ENCODE measurements at places on chromosomes 5 and 9.

- no peak for DNase-seq
These were observed at the start of gene DMRTA1 for GRCh38 chr9:22446589-22446949. DMRTA1 (plus strand) TSS chr9:22446824; CDS start chr9:22447066, 242 bp downstream.

DNA sequence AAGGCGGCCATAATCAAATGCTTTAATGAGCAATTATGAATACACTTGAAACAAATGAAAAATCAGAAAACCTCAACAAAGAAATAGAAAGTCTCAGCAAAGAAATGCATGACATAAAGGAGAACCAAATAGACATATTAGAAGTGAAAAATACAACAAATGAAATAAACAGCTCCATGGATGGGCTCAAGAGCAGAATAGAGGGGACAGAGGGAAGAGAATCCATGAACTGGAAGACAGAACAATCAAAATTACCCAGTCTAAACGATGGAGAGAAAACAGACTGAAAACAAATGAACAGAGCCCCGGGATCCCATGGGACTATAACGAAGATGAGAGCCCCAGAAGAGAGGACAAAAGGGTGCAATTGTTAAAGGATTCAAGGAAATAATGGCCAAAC is 6.6 kb upstream of the WWC1 start:
- DNase-seq: no peak

DNA sequence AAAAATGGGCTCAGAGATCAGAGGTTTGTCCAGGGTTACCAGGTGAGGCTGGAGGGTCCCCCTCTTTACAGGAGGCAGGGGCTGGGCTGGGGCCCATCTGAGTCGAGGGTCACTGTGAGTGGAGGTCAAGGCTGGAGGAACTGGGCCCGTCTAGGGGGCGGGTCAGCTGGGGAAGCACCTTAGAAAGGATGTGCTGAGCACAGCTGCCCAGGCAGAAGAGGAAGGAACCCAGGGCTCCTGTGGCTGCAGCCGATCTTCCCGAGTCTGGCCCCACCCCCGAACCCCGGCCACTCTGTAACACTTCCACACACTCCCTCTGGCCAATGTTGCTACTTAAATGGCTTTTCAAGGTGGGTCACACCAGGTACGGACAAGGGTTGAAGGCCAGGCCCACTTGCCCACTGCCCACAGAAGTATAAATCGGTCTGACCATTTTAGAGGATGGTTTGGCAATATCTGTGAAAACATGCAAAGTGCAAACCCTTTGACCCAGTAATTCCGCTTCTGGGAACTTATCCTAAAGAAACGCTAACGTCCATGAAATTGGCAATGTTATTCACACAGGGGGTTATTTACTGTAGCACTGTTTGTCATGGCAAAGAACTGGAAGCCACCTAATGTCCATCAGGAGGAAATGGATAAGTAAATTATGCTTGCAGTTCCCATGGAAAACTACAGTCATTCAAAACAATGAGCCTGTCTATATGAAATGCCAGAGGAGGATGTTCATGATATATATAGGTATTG is 30.5 kb upstream of the EEIG1 start:
- no peak for DNase-seq

DNA sequence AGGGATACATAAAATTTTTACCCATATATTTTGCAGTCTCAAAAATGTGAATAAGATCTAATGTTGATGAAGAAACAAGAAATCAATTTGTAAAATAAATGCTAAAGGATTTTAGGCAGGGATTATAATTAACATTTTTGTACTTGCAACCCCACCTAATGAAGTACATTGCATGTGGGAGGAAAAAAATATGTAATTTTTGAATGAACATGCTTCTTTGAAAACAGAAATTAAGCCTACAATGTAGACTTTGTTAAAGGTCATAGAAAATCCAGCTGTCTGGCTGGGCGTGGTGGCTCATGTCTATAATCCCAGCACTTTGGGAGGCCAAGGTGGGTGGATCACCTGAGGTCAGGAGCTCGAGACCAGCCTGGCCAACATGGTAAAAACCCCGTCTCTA is 15.6 kb downstream of the SLC27A6 start:
- DNase-seq: no peak

GRCh38 chr5:113017881-113018635 is 41.5 kb downstream of the DCP2 start:
- DNase-seq: no peak

- no peak for DNase-seq
These were observed 134.7 kb downstream of the CDH6 start for GRCh38 chr5:31328040-31328733.

DNA sequence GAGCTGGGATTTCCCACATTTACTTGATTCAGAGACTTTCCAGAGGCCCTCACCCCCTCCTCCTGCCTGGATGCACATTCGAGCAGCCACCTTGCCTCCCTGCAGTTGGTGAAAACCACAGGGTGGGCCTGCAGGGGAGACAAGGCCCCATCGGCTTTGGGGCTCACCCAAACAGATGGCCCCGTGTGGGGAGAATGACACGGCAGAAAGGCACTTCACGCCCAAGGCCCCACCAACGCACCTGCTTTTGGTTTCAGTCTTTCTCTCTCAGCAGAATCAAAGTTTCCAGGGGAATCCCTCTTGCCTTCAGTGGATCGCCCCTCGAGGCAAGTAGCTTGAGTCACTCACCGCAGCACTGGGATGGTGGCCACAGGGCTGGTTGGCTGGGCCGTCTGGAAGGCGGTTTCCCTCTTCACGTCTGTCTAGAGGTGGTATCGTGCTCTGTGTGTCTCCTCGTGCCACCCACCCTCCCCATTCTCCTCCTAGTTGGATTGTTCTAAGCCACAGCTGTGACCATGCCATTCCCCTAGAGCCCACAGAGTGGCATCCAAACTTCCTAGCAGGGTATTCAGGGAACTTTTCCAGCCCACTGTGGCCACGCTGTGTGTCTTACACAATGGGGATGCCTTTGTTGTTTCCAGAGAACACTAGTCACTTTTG is 31.8 kb downstream of the SEC61B start:
- peak; percentile 50 for DNase-seq

DNA sequence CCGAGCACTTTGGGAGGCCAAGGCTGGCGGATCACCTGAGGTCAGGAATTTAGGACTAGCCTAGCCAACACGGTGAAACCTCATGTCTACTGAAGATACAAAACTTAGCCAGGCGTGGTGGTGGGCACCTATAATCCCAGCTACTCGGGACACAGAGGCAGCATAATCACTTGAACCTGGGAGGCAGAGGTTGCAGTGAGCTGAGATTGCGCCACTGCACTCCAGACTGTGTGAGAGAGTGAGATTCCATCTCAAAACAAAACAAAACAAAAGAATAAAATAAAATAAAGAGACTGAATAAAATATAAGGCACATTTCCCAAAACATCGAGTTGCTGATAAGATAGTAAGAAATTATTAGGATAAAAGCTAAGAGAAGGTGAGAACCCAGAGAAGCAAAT is 32.3 kb upstream of the GLDC start:
- no peak for DNase-seq

- DNase-seq: no peak
These were observed 480.1 kb upstream of the SMARCA2 start for GRCh38 chr9:1535051-1535450.

DNA sequence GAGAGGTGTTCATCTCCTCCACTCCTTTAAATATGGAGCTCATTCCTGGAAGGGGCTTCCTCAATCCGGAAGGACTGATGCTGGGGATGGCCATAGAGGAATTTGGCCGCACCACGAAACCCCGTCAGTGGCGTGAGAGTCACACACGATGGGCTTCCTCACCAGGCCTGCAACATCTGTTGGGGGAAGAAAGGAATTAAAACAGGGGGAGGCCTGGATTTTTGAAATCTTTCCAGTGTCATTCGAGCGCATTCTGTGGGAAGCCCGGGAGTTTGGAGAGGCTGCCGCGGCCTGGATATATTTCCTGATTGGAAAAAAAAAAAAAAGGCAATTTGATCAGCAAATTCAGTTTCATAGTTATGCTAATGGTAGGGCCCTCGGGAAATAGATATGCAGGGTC is 76.3 kb upstream of the ORM1 start:
- DNase-seq: no peak

DNA sequence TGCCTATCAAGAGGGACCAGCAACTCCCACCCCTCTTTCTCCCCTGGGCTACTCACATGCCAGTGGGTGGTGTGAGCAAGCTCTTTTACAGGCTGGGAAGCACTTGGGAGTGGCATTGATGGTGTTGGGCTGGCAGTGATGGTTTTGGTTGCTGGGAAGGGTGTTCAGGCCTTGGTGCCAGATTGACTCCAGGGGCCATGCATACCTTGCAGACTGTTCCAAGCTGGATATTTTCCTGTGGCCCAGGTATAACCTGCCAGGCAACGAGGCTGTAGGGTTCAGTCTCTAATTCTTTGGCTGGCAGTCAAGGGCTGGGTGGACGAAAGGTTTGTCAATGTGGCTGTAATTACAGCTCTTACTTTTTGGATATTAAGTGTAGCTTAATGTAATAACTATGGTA is 177.3 kb downstream of the MACROH2A1 start:
- DNase-seq: no peak

- no peak for DNase-seq
These were observed 51.0 kb upstream of the PSD2 start for GRCh38 chr5:139744471-139745131.

GRCh38 chr9:135126451-135127187 is 39.2 kb downstream of the OLFM1 start:
- no peak for DNase-seq

DNA sequence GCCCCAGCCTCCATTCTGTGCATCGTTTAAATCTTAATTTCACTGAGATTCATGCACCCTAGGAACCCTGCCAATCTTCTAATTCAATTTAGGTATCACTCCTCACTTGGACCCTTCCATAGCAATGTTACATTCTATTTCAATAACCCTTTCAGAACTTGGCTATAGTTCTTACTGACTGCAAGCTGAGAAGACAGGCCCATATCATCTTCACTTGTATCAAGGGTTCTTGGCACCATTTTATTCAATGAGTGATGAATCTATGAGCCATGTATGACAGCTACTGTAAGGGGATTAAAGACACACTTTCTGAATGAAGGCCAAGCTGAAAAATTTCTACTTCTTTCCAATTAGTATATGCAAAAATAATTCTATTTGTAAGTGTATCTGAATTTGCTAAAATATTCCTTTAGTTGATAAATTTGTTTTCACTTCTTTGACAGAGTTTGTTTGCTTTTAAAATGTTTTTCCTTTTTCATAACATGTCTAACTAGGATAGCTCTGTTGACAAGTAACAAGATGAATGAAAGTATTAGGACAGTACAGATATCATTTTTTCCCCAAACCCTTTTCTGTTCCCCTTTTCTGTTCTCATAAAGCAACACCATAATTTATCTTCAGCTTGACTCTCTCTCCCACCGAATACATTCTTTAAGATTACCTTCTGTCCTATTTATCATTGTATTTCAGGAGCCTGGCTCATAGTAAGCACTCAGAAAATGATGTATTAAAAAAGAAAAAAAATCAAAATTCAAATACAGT is 9.6 kb downstream of the ITGA2 start:
- no peak for DNase-seq

GRCh38 chr5:133241179-133242092 is 189.6 kb downstream of the HSPA4 start:
- DNase-seq: no peak

- DNase-seq: no peak
These were observed 180.8 kb downstream of the CARTPT start for GRCh38 chr5:71899865-71900342.

DNA sequence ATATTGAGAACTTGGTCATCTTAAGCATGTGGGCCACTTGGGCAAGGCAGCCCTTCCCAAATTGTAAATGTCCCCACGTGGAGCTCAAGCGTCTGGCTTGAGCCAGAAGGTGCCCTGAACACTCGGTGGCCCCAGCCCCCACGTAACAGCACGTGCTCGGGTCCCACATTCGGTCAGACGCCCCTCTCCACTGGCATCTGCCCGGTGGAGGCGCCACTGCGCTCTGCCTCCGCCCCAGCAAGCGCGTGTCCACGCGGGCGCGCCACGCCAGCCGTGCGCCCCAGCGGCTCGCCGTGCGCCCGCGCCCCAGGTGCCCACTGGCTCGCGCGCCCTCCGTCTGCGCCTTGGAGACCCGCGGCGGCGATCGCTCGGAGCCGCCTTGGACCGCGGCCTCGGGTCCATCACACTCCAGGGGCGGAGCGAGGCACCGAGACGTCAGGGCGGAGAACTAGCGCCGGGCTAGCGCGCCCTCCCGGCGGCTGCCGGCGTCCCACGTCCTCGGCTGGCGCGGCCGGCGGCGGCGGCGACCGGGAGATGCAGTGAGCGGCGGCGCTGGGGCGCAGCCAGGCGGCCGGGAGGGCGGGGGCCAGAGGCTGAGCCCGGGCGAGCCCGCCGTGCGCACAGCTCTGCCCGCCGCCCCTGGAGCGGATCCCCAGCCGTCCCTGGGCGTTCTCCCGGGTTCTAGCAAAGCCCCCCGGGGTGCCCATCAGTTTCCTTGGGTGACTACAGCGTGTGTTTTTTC is at the start of gene PALM2AKAP2:
PALM2AKAP2 (plus strand) TSS at position 488 of the 742 bp plus-strand sequence. CDS start 291 bp downstream, outside the sequence.
- no peak for DNase-seq

DNA sequence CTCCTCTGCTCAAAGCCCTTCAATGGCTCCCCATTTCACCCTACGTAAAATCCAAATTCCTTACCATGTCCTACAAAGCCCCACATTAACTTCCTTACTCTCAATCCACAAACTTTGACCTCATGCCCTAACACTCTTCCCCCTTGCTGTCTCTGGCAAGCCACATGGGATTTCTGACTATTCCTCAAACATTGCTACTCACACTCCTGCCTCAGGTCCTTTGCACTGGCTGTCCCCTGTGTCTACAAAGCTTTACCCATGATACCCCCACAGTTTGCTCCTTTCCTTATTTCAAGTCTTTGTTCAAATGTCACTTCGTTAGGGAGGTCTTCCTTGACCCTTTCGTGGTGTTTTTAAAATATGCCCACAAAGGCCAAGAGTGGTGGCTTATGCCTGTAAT is 40.4 kb upstream of the MATR3 start:
- DNase-seq: no peak

- no peak for DNase-seq
These were observed 73.1 kb downstream of the HSPA4 start for GRCh38 chr5:133124891-133125290.

DNA sequence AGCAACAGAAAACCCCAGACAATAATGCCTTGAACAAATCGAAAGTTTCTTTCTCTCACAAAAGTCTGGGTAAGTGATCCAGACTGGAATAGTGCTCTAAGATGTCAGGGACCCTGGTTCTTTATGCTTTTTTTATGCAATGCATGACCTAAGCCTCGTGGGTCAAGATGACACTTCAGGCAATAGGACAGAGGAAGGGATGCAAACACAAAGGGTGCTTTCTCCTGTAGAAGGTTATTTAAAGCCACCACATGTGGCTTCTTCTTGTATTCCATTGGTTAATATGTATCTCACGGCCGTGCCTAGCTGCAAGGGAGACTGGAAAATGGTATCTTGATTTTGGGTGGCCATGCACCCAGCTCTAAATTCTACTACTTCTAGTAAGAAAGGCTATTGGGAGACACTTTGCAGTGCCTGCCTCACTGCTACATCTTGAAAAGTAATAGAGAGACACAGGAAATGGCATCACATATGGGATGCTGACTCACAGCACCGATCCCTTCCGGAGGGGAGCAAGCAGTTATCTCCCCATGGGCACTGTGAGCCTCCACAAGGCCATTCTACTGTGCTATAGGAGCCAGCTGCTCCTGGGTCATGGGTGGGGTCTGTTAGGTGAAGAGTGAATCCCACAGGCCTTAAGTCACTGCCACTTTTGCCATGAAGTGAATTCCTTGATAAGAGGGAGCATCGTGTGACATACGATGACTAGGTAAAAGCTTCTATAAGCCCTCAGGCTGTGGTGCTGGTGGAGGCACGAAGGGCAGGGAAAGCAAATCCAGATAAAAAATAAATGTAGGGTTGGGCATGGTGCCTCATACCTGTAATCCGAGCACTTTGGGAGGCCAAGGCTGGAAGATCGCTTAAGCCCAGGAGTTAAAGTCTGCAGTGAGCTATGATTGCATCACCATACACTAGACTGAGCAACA is 32.5 kb upstream of the RAB14 start:
- DNase-seq: no peak

GRCh38 chr9:6215562-6215961 is at the start of gene IL33:
IL33 (plus strand) TSS chr9:6215807; CDS start chr9:6241695, 25,888 bp downstream.
- DNase-seq: no peak

Measured in stimulated activated CD8-positive, alpha-beta memory T cell treated with anti-CD3 and anti-CD28 coated beads, Interleukin-12 subunit alpha, Interleukin-12 subunit beta, amount 100 ng/mL, for 4 hours (primary cell).